ENCODE measurements at places on chromosomes 16 and 17.

DNA sequence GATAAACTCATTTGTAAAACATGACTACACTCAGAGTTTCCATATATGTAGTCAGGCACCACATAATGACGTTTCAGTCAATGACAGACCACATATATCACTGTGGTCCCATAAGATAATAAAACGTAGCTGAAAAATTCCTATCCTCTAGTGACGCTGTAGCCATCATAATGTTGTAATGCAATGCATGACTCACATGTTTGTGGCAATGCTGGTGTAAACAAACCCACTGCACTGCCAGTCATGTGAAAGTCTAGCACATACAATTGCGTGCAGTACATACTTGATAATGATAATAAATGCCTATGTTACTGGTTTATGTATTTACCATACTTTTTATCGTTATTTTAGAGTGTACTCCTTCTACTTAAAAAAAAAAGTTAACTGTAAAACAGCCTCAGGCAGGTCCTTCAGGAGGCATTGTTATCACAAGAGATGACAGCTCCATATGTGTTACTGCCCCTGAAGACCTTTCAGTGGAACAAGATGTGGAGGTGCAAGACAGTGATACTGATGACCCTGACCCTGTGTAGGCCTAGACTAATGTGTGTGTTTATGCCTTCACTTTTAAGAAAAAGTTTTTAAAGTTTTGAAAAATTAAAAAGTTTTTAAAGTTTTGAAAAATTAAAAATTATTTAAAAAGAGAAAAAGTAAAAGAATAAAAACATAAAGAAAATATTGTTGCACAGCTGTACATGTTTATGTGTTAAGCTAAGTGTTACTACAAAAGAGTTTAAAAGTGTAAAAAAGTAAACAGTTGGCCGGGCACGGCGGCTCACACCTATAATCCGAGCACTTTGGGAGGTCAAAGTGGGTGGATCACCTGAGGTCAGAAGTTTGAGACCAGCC is 9.0 kb downstream of the STAT5B start:
- DNase-seq, result no peak

DNA sequence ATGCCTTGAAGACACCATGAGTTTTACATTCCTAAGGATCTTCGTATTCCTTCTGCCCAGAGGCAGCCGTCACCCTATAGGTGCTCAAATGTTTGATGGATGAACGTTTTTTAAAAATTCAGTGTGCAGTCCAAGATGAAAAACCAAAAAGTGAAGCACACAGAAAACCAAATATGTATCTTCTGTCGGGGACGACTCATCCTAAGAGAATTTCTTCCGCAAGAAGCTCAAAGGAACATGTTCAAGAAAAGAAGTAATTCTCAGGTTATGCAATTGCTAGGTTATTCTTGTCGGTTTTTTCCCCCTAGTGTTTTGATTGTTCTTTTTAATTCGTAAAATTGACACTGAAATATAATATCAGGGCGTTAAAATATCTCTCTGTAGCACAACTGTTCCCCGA is 1.4 kb downstream of the CENPV start:
- no peak for DNase-seq

- DNase-seq, result no peak
Measured at GRCh38 chr16:54657709-54658102, 273.0 kb upstream of the IRX5 start.

GRCh38 chr17:75601057-75601987 is 13.7 kb downstream of the MYO15B start:
- peak; percentile 37 for DNase-seq

GRCh38 chr16:87486713-87487247 is 6.0 kb downstream of the ZCCHC14 start:
- no peak for DNase-seq

DNA sequence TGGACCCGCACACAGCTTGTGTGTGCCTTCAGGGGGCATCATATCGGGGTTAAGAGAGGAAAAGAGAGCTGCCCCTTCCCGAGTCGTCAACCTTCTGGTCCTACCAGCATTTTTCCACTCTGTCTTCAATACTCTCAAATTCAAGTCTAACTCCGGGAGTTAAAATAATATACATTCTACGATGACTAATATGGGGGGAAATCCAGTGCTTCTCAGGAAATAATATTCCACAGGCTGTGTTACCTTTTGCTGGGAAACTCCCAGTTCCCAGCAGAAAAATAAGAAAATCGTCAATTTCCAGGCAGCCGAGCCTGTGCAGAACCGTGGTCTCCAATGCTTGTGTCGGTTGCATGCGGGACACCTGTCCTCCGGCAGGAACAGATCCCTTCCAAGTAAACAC is 105.0 kb upstream of the FOXF1 start:
- DNase-seq, result no peak
